Naive B cell (primary cell): ENCODE measurements at places on chromosomes 5 and 9.
A peak's percentile ranks its signal among the peaks of the same experiment; 100 is the strongest.

DNA sequence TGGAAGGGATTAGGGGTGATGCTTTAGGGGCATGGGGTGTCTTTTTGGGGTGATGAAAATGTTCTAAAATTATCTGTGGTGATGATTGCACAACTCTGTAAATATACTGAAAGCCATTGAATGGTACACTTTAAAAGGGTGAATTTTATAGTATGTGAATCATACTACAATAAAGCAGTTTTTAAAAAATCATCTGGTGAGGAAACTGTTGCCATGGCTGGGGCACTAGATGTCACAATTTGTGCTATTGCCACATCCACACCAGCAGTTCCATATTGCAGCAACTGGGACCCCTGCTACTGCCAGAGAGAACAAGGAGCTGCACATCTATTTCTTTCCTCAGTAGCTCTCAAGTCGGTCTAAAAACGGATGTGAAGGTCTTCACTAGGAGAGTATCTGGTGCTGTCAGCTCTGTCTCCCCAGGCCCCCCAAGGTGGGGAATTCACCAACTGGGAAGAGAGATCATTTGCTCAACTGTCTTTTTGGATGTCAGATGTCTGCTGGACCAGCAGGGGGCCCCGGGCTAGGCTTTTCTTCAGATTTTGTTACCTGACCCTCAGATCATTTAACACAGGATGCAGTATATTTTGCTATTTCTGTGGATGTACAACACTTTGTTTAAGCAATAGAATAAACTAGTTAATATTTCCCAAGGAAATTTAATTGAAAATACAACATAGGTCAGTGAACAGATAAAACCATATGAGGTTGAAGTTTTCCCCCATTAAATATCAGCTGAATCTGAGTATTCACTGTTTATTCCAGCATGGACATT, 13.2 kb downstream of the CMYA5 start:
- no peak for DNase-seq

DNA sequence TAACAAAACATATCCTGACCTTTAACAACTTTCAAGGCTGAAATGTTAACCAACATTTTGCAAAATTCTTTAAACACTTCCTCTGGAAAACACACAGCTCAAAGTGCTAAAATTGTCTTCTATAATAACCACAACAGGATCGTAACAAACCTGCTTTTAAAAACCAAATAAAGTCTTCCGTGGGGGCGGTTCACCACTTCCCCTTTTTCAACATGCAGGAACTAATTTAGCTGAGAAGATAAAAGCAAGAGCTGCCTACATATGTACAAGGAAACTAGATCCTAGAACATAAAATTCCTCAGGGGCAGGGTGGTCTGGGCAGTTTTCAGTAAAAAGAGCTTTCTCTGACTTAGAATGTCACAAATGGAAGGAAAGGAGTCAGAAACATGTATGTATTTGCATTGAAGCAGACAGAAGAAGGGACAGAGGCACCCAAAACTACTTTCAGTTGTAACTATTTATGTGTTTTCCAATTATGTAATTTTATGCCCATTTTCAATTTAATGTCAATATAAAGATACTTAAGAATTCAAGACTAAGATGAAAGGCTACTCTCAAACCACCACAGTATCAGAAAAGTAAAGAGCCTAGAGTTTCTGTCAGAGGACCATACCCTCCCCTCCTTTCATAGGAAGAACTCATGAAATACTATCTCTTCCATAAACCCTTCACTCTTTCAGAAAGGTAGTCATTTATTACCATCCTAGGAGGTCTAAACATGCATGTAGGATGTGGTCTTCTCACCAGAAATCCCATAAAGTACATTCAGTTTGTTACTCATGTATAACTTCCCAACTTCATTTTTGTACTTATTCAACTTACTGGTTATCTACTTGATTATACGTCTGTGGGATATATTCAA, 185.9 kb upstream of the RASA1 start:
- peak; percentile 69 for DNase-seq

DNA sequence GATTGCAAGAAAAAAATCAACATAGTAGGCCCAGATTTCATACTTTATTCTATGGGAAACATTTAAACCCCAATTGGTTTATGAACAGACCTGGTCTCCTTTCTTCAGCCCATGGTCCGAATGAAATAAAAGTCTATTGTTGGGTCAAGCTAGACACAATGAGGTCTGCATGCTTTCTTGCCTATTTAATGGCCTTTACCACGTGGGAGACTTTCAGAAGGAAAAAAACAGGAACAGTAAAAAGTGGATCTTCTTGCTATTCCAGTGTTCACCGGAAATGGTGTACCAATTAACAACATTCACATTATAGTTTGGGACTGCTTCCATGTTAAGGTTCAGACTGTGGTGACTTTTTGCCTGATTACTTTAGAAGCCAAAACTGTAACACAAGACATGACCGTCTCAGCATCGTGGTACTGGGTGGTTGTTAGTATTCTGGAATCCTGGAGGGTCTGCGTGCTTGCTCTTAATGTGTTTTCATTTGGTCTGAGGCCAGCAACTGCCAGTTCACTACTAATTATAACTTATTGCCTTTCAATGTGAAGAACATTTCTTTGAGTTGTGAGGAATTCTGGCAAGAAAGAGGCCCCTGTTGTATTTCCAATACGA, 85.4 kb upstream of the PRRC1 start:
- no peak for DNase-seq

DNA sequence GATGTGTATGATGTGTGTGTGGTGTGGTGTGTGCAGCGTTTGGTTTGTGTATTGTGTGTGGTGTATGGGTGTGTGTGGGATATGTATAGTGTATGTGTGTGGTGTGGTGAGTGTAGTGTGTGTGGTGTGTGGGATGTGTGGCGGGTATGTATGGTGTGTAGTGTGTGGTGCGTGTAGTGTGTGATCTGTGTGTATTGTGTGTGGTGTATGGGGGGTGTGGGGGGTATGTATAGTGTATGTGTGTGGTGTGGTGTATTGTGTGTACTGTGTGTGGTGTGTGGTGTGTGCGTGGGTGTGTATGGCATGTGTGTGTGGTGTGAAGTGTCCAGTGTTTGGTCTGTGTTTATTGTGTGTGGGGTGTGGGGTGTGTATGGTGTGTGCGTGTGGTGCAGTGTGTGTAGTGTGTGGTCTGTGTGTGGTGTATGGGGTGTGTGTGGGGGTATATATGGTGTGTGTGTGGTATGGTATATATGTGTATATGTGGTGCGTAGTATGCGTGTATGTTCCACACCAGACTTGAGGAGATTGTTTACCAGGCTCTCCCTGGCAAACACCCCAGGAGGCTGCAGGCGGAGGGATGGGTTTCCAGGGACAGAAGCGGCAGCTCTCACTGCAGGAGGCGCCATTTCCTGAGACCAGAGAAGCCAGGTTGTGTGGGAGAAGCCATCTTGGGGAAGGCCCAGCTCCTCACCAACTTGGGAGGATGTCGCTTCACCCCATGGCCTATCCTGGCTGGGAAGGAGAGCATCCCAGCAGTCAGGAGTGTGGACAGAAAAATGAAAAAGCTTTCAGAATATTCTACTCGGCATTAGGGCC, 138.1 kb downstream of the NXNL2 start:
- no peak for DNase-seq

GRCh38 chr5:102591650-102592049, 92.8 kb upstream of the SLCO6A1 start:
- no peak for DNase-seq

DNA sequence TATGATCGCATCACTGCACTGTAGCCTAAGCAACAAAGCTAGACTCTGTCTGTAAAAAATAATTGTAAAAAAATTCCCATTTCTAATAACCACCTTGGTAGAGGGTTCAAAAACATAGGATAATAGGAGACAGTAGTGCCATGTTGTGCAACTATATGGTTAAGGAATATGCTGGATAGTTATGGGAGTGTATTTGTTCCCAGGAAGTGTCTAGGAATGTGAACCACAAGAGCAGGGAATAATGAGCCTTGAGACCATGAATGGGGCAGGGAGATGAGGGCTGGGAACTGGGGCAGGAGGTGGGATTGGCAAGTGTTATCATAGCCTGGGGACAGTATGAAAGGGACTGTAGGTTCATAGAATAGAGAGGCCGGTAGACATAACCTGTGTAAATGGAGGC, 50.4 kb downstream of the RUSC2 start:
- no peak for DNase-seq

GRCh38 chr5:169950333-169950732, 30.0 kb downstream of the INSYN2B start:
- DNase-seq = no peak

GRCh38 chr9:98866435-98867102, 59.1 kb downstream of the GALNT12 start:
- no peak for DNase-seq
